ENCODE measurements at places on chromosomes 11 and 22.

- DNase-seq: peak; percentile 67
Observed at GRCh38 chr22:22110548-22111266, 128.1 kb upstream of the TOP3B start.

- no peak for DNase-seq
Observed at GRCh38 chr11:31986201-31986889, 104.5 kb upstream of the RCN1 start.

DNA sequence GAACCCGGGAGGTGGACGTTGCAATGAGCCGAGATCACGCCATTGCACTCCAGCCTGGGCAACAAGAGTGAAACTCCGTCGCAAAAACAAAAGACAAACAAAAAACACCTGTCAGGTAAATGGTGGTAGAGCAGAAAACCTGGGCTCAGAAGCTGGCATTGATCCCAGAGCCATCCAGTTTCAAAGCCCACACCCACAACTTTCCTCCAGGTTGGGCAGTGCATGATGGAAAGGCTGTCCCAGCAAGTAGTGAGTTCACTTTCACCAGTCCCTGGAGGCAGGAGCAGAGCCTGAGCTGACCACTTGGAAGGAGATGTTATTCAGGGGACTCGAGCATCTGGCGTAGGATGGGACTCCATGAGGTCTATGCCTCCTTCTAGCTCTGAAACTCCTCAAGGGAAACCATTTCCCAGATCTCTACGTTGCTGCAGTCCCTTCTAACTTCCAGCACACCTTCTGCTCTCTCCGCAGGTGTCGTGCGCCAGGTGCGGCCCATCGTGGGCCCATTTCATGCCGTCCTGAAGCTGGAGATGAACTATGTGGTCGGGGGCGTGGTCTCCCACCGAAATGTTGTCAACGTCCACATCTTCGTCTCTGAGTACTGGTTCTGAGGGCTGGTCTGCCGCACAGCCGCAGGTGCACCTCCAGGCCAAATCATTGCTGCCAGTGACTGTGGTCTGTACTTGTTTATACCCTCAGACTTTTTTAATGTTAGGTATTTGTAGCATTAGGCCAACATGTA, 71.6 kb upstream of the ATXN10 start:
- DNase-seq: no peak

- DNase-seq: no peak
Observed at GRCh38 chr11:2138068-2138430, 1.1 kb downstream of the IGF2 start.

- no peak for DNase-seq
Observed at GRCh38 chr22:23790819-23791737, 4.3 kb downstream of the SMARCB1 start.

DNA sequence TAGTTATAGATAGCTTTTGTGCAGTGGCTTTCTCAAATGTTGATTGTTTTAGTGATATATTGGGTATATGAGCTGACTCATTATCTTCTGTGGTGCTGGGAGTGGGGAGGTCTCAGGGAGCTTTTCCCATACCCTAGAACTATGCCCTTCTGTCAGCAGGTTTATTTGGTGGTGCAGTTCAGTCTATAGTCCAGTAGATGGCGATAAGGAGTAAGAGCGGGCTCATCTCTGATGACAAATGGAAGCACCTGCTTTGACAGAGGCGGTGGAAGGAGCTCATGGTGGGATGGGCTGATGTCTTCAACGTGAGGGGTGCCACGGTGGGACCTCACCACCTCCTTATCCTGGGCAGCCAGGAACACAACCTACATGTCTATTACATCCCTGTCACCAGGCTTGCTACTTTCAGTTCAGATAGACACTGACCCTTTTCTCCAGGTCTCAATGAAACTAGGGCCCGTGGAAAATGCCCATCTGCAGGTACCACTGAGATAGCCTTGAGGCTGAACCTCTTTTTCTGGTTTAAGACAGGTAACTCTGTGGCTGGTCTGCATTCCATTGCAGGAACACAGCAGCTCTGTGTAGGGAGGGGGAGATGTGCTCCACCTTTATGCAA, 13.0 kb upstream of the OR6A2 start:
- peak; percentile 48 for DNase-seq

DNA sequence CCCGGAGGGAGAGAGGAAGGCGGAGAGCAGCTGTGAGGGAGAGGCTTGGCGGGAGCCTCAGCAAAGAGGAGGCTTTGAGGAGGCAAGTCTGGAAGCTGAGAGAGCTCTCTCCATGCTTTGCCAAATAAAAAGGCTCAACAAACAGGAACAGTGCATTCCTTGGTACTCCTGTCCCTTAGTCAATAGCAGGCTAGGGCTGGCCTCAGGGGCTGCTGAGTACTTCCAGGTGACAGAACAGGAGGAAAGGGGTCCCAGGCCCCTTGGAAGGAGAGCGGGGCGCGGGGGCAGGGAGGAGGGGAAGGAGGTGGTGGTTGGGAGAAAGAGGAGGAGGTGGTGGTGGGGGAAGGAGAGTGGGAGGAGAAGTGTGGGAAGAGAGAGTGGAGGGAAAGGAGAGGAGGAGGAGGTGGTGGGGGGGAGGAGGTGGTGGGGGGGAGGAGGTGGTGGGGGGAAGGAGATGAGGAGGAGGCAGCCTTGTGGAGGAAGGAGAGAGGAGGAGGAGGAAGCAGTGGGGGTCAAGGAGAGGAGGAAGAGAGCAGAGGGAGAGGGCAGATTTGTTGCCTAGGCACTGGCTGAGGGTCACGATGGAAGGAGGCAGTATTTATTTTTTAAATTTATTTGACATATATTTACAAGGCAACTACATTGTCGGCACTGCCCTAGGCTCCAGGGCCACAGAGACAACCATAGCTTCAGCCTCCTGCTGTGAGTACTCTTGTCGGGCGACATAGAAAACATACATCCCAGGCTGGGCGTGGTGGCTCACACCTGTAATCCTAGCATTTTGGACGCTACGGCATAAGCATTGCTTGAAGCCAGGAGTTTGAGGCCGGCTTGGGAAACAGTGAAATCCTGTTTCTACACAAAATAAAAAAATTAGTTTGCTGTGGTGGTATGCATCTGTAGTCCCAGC, 74.2 kb upstream of the ZBED5 start:
- DNase-seq: no peak

GRCh38 chr11:35166369-35167360, 27.7 kb downstream of the CD44 start:
- peak; percentile 36 for DNase-seq

DNA sequence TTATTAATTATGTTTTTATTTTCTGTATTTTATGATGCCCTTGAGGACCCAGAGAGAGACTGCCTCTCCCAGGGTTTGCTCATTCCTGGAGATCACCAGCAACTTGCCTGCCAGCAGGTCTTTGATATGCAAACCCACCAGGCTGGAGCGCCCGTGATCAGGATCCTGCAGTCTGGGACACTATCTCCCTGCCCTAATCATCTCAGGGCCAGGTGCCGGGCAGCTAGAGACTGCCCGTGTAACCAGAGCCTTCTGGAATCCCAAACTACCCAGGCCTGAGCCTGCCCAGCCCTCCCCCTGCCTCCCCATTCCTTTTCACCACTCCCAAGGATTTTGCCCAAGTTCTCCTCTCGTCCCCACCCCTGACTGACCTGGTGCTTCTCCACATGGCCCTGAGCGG, 52.2 kb upstream of the B3GAT1 start:
- no peak for DNase-seq

DNA sequence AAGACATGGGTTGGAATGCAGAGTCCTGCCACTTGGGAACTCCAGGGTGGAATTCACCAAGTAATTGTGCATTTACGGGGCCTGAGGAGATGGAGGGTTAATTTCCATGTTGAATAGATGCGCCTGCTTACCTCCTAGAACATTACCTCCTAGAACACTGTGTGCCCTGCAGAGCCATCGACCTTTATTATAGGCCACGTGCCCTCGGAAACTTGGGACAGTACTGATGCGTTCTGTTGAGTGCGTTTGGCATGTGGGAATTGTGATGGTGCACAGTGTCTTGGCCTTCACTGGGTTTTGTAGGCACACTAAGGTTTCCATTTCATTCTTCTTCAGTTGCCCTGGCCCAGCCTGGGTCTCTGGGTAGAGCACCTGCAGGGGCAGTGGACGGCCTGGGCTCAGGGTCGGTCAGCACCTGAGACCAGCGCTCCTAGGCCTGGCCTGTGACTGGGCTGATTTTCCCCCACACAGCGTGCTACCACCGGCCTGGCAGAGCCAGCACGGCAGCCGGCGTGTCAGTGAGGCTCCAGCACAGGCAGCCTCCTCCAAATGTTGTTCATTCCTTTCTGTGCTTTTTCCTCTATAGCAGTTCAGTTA, 12.7 kb downstream of the TRMU start:
- DNase-seq: no peak

DNA sequence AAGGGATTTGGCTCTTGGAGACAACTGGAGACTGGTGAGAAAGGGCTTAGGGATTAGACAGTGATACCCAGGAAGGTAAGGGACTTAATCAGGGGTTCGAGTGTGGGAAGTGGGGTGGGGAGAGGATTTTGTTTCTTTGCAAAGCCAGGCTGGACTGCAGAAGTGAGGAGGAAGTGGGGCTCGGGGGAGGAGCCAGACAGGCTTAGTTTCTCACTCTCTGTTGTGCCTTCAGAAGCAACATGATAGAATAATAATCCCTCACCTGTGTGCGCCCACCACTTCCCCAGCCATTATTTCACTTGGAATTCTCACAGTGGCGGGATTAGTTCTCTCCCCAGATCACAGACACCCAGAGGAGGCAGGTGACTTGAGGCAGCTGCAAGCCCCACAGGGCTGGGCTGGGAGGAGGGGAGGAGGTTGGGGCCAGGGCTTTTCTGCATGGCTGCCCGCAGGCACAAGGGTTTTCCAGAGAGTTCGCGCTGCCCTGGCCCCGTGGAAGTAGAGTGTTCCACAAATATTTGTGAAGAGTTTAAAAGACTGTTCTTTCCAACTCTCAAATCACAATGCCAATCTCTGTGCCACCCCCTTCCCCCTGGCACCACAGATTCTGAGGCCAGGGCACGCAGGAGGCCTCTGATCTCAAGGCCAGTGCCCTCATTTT, 4.0 kb upstream of the SEC14L2 start:
- DNase-seq: no peak

DNA sequence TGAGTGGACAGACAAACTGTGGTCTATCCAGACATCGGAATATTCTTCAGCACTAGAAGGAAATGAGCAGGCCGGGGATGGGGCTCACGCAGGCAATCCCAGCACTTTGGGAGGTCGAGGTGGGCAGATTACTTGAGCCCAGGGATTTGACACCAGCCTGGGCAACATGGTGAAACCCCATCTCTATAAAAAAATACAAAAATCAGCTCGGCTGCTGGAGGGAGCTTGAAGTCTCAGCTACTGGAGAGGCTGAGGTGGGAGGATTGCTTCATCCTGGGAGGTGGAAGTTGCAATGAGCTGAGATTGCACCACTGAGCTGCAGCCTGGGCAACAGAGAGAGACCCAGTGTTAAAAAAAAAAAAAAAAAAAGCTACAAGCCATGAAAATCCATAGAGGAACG, 8.0 kb upstream of the CTSD start:
- DNase-seq: peak; percentile 95

- no peak for DNase-seq
Observed at GRCh38 chr11:130549393-130549999, 101.1 kb downstream of the ADAMTS15 start.

- peak; percentile 71 for DNase-seq
Observed at GRCh38 chr11:36703055-36703404, 105.0 kb upstream of the RAG2 start.

DNA sequence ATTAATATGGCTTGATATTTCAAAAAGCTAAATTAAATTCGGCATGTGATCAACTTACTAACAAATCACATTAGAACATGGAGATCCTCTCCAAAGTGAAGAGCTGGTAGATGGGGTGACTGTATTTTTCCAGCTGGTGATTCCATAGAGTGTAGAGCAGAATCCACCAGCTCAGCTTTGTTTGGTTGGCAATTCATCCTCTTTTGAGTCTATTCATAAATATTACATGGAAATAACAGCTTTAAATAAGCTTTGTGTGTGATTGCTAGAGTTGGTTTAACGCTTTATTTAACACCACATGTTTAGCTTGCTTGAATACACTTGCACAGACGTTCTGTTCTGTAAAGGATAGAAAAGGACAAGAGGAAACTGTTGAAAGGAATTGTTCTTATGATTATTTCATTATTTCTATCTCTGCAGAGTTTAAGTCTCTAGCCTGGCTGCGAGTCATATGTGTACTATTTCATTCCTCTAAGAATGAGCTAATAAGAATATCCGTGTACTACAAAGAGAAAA, 738.3 kb upstream of the KIRREL3 start:
- no peak for DNase-seq

GRCh38 chr22:45125188-45125587, 38.5 kb upstream of the NUP50 start:
- no peak for DNase-seq

- DNase-seq: no peak
Observed at GRCh38 chr11:112421879-112422278, 161.2 kb upstream of the PLET1 start.

GRCh38 chr11:73716153-73717056, 44.5 kb downstream of the RAB6A start:
- DNase-seq: peak; percentile 61

GRCh38 chr11:78262691-78263090, 74.0 kb downstream of the USP35 start:
- no peak for DNase-seq

- DNase-seq: no peak
Observed at GRCh38 chr11:77592727-77593126, 3.0 kb downstream of the AQP11 start.

DNA sequence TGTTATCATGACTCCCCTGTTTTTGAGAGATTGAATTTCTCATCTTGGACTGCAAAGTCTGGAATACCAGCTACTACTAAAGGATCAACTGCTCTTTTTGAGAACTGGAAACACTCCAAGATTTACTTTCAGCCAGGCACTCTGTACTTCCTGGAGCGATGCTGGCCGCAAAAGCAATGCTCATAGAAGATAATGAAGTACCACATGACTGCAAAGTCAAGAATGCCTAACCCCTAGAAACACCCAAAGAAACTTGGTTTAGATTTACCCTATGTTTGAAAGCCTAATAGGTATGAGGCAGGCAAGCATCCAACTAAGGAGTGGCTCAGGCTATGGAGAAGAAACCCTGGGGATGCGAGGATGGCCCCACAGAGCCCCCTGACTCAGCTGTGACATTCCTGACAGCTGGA, 47.7 kb upstream of the ARHGAP20 start:
- no peak for DNase-seq

DNA sequence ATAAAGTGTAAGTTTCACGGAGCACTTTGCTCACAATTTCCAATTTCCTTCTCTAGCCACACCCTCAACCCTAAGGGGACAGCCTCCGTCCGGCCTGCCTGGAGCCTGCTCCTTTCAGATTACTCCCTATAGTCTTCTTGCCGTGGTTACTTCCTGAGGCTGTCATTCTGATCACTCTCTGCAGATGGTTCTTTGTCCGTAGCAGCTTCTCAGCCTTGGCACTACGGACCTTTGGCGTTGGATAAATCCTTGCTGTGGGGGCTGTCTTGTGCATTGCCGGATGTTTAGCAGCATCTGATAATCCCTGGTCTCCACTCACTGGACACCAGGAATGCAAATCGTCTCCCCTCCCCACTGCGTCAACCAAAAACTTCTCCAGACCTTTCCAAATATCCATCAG, 447.5 kb upstream of the KIRREL3 start:
- DNase-seq: no peak
